ENCODE measurements at places on chromosomes 3 and 15.

DNA sequence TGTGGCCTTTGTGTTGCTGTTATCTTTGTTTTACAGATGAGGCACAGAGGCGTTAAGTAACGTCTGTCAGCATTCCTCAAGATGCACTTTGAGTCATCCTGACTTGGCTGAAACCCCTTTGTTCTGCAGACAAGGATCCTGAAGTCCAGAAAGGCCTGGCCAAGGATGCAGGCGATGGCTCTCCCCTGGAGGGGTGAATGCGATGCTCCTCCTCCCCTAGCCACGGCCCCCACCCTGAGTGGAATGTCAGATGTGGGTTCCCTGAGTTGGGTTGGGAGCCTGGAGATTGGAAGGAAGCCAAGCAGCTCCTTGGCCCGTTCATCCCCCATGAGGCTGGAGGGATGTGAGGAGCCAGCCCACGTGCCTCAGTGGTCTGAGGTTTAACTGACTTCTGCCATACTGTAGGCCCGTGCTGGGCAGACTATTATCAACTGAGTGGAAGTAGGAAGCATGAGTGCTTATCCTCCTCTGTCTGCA, 43.3 kb downstream of the POMGNT2 start:
- DNase-seq, result no peak

- no peak for DNase-seq
Observed at GRCh38 chr3:31768479-31769125, 212.5 kb downstream of the OSBPL10 start.

DNA sequence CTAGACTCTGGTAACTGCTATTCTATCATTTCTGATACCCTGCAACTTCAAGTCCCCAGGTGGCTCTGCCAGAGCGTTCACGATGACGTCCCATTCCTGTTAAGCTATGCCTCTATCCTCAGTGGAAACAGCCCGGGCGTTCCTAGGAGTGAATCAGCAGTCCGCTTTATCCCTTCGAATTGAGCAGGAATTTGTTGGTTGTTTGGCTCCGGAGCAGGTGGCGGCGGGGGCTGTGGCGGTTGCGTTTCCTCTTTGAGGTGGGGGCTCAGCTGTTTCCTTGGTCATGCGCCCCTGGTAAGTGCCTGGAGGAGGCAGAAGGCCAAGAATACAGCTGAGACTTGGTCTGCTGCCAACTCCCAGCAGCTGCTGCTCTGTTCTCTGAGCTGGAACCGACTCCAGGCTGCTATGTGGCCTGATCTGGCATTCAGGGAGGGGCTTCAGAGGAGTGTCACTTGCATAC, 25.2 kb downstream of the ARPP21 start:
- no peak for DNase-seq

DNA sequence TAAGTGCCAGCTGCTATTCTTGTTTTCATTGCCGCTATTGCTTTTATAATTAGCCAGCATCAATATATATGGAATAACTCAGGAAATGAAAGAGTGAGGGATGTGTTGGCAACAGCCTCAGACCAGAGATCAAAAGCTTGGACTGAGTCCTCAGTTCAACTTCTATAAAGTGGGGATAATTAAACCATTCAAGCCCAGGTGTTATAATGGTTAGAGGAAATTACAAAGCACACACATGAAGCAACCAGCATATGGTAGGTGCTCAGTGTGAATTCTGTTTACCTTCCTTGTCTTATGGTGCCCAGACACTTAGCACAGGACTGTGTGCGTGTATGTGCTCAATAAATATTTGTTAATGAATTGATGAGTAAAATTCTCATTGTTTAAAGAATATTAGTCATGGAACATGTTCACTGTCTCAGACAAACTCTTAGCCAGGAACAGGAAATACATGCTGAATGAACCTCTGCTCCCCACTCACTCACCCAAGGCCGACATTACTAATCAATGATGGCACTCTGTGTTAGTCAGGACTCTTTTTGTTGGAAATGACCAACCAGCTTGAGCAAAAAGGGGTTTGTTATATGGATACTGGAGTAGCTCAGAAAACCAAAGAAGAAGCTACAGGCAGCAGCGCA, 16.7 kb upstream of the CCDC174 start:
- DNase-seq, result no peak

GRCh38 chr3:14435175-14436014, 33.0 kb downstream of the SLC6A6 start:
- no peak for DNase-seq

DNA sequence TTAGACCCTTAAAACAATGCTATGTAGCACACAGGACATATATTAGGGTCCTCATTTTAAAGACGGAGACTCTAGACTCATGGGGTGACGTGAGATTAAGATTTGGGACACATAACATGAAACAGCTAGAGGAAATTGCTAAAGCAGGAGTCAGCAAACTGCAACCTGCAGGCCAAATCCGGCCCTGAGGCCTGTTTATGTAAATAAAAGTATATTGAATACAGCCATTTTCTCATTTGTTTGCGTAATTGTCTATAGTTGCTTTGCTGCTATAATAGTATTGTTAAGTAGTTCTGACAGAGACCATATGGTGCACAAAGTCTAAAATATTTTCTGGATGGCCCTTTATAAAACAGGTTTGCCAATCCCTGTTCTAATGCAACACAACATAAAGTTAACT, 115.5 kb downstream of the TMCO5A start:
- no peak for DNase-seq

- DNase-seq, result no peak
Observed at GRCh38 chr15:70516408-70517193, 246.8 kb downstream of the UACA start.

- no peak for DNase-seq
Observed at GRCh38 chr3:69888040-69888942, 111.2 kb upstream of the SAMMSON start.

DNA sequence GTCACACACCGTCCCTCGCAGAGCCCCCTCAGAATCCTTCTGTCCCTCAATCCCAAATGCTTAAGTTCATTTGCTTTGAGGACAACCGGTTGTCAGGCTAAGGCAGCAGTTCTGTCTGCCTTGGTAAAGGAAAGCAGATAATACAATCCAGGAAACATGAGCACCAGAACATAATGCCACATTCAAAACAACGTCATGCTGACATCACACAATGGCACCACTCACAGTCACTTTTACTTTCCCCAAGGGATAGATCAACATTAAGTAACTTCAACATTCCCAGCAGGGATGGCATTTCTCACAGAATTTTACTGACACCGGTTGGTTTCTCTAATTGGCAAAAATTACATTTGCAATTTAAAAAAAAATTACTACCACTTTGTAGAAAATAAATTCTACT, 74.6 kb upstream of the PSMD6 start:
- DNase-seq, result no peak

- no peak for DNase-seq
Observed at GRCh38 chr3:64359735-64360134, 134.5 kb upstream of the PRICKLE2 start.

GRCh38 chr15:69789648-69790393, 307.9 kb downstream of the TLE3 start:
- no peak for DNase-seq

- no peak for DNase-seq
Observed at GRCh38 chr15:82047453-82048400, 1.9 kb upstream of the MEX3B start.

DNA sequence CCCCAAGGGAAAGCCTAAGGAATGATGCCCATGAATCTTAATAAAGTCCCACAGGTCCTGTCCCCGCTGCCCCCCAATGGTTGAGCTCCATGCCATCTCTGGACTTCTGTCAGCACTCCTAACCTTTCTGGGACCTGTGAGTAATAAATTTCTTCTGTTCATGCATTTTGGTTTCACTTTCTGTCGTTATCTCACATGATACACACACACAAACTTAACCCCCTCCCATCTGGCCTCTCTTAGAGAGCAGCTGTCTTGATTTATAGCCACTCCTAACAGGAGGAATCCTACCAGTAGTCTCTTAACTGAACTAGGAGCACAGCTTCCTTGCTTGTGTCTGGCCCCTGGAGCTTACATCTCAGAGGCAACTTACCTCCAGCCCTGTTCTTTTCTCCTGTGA, 82.7 kb upstream of the SELENOK start:
- DNase-seq, result no peak
